ENCODE measurements at places on chromosomes 16 and 17.

DNA sequence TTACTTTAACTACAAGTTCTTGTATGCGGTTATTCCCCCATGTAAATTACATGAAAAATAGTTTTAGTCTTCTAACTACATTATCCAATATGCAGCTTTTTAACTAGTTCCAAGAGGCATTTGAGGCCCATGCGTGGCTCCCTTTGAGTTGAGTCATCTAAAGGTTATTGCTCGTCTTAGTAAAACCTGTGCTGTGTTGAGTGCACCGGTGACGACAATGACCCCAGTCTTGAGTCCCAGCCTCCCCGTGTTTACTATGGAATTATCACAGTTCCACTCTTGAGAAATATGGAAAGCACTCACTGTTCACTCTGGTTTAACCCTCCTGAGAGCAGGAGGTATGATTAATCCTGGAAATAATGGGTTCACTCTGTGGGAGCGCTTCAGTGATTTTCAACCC lies 119.2 kb downstream of the PITPNC1 start:
- DNase-seq = no peak

- no peak for DNase-seq
Observed at GRCh38 chr17:16986391-16986790, 14.5 kb upstream of the TNFRSF13B start.

- DNase-seq = no peak
Observed at GRCh38 chr17:1588821-1589585, 26.4 kb upstream of the PITPNA start.

GRCh38 chr17:49431743-49432142 lies 17.1 kb upstream of the PHB1 start:
- DNase-seq = no peak

GRCh38 chr16:54633943-54634362 lies 296.7 kb upstream of the IRX5 start:
- no peak for DNase-seq

Measured in HuH-7 (cell line).